ENCODE measurements at places on chromosomes 1 and 21.
A peak's percentile ranks its signal among the peaks of the same experiment; 100 is the strongest.

GRCh38 chr1:71861022-71861421, 421.3 kb downstream of the NEGR1 start:
- peak; percentile 44 for DNase-seq

GRCh38 chr1:84006591-84006990, 7.7 kb upstream of the TTLL7 start:
- DNase-seq: no peak

GRCh38 chr1:10474613-10475507, at the start of gene PEX14:
Gene PEX14 (plus strand): TSS chr1:10474950. CDS start chr1:10474967, 17 bp downstream.
- DNase-seq: peak; percentile 62

- peak; percentile 53 for DNase-seq
Measured at GRCh38 chr1:42179275-42179674, 14.7 kb upstream of the GUCA2A start.

DNA sequence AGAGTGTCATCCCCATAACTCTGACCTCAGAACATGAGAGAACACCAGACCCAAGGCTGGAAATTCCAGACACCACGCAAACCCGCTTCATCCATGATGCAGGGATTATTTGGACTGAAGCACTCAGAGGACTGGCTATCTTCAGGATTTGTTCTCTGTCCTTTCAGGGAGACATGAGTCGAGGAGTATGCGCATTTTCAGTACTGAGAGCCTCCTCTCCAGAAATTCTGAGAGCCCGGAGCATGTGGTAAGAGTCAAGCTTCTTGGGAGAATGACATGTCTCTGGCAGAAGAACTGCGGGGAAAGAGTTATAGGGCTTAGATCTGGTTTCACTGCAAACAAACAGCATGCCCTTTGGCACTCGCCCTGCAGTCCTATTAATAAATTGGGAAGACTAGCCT, 6.9 kb downstream of the LAX1 start:
- no peak for DNase-seq

DNA sequence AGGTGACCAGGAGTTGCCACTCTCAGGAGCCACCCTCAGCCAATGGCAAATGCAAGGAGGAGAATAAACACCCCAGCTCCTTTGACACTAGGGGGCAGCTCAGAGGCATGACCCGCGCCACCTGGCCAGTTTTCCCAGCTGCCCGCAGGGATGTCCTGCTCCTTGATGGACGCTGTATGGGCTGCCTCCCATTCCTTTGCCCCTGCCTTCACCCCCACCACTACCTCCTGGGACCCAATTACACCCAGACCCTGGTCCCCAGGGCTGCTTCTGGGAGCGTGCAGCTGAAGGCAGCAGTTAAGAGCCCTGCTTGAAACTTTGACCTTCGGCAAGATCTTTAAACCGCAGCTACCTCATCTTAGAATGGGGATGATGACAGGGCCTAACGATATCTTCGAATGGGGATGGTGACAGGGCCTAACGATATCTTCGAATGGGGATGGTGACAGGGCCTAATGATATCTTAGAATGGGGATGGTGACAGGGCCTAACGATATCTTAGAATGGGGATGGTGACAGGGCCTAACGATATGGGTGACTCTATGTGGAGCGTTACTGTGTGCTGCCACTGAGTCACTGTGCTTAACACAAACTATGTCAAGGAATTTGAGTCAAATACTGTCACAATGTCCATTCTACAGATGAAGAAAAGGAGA, 163.0 kb upstream of the KAZN start:
- no peak for DNase-seq

GRCh38 chr21:25881524-25882376, 147.0 kb downstream of the GABPA start:
- DNase-seq: no peak

DNA sequence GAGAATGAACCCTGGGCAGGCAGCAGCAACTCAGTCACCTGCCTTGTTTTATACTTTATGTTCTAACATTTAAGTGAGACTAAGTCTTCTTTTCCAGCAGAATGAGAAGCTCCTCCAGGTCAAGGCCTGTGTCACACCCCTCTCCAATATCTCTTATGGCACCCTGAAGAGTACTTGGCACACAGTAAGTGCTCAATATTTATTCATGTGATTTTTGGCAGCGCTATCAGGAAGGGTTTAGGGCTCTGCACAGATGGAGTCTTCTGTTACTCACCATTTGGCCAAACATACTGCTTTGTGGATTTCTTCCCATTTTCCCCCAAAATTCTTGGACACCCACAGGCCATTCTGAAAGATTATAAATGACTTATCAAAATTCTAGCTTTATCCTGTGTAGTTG, 43.8 kb upstream of the MYBPHL start:
- no peak for DNase-seq

- DNase-seq: peak; percentile 23
Measured at GRCh38 chr1:107277022-107277421, 136.2 kb downstream of the NTNG1 start.

- no peak for DNase-seq
Measured at GRCh38 chr1:85178396-85178795, 22.4 kb downstream of the SYDE2 start.

DNA sequence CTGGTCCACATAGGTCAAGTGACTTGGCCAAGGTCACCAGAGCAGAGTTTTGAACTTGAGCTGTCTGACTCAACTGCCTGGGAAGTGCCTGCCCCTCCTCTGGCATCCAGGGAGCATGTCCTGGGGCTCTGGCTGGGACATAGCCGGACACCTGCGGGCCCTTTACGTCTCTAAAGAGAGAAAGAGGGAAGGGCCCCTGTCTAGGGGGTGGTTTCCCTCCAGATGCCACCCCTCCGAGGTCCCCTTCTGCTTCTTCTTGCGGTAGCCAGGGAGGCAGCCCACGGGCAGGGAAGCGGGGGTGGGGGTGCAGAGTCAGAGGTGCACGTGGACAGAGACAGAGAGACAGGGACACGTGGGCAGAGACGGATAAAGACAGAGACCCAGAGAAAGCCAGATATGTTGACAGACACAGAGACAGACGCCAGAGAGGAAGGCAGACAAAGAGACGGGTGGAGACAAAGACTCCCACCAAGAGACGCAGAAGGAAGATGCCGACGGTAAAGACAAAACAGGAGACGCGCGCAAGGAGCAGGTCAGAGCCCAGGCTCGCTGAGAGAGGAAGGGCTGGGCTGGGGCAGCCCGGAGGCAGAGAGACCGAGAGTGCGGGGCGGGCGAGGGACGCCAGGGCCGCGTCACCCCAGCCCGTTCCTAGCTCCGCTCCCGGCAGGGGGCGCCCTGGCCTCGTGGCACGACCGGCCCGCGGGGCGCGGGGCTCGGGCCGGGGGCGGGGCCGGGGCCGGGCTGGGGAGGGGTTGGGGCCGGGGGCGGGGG, 458 bp upstream of the ALPL start:
- no peak for DNase-seq

- DNase-seq: no peak
Measured at GRCh38 chr1:153357076-153357852, 390 bp upstream of the S100A9 start.

- DNase-seq: no peak
Measured at GRCh38 chr1:109208394-109208793, 5.3 kb upstream of the SARS1 start.

GRCh38 chr21:42222821-42223390, 4.0 kb downstream of the ABCG1 start:
- DNase-seq: no peak

- DNase-seq: no peak
Measured at GRCh38 chr21:32347351-32347750, 45.5 kb downstream of the URB1 start.

- DNase-seq: no peak
Measured at GRCh38 chr1:29633771-29634170, 397.4 kb downstream of the PTPRU start.

GRCh38 chr1:203381151-203381751, 30.3 kb upstream of the FMOD start:
- no peak for DNase-seq

GRCh38 chr21:29827647-29828046, 112.1 kb downstream of the GRIK1 start:
- no peak for DNase-seq

GRCh38 chr1:21524686-21525339, 15.6 kb downstream of the ALPL start:
- no peak for DNase-seq

DNA sequence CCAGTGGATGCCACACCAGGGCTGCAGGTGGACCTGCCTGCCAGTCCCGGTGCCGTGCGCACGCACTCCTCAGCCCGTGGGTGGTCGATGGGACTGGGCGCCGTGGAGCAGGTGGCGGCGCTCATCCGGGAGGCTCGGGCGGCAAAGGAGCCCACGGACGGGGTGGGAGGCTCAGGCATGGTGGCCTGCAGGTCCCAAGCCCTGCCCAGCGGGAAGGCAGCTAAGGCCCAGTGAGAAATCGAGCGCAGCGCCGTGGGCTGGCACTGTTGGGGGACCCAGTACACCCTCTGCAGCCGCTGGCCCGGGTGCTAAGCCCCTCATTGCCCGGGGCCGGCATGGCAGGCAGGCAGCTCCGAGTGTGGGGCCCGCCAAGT, 1171.8 kb upstream of the B3GALT2 start:
- DNase-seq: no peak

DNA sequence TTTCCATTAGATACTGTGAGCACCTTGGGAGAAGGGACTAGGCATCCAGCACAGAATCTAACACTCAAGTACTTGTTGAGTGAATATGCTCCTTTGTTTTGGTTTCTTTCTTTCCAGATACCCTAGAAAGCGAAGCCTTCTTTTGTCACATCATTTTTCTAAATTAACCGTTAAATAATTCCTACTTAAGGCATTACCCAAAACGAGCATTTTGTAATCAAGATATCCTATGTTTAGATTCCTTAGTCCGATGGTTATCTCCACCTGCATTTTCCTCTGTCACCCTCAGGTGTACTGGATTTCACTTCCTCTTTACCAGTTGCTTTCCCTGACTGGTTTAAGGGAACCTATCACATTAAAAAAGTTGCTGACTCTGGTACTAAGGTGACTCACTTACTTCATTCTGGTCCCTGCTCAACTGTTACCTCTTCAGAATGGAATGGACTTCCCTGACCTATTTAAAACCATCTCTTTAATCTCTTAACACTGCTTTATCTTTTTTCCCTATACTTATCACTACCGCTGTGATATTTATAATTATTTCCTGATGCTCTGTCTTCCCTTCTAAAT, 3.2 kb downstream of the B3GALNT2 start:
- no peak for DNase-seq

- DNase-seq: peak; percentile 86
Measured at GRCh38 chr21:42997053-42997452, 22.7 kb downstream of the PKNOX1 start.

- DNase-seq: peak; percentile 24
Measured at GRCh38 chr1:116997066-116997465, 4.5 kb upstream of the CD101 start.

DNA sequence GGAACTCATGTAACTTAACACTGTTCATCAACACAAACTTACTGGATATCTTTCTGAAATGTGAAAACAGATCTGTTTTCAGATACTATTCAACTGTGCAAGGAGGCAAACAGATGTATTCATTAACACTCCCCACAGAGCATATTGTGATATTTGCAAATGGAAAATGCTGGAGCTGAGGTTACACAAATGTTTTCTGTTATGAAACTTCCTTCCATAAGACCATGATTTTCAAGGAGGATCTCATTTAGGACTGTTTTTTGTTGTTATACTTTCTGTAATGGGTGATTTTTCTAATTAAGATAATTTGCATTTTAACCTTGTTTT, 56.1 kb downstream of the GABPA start:
- DNase-seq: no peak

DNA sequence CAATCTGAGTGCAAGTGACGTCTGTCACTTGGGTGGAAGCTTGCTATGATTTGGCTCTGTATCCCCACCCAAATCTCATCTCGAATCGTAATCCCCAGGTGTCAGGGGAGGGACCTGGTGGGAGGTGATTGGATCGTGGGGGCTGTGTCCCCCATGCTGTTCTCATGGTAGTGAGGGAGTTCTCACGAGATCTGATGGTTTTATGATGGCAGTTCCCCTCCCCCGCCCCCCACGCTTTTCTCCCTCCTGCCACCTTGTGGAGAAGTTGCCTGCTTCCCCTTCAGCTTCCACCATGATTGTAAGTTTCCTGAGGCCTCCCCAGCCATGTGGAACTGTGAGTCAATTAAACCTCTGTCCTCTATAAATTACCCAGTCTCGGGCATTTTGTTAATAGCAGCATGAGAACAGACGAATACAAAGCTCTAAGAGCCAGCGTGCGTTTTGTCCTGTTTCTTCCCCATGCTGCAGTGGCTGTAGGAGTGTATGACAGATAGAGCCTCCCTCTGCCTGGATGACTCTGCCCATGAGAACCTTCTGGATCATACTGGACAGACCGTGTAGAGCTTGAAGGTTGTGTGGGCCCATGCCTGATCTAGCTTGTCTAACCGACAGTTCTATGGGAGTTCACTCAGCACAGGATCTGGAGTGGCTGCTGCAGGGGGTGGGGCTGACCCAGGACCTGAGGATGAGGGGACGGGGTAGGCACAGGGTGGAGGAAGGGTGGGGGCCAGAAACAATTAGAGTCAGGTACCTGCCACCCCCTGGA, 139.7 kb upstream of the ERRFI1 start:
- no peak for DNase-seq

GRCh38 chr1:82388679-82389078, 587.9 kb downstream of the ADGRL2 start:
- DNase-seq: peak; percentile 40

DNA sequence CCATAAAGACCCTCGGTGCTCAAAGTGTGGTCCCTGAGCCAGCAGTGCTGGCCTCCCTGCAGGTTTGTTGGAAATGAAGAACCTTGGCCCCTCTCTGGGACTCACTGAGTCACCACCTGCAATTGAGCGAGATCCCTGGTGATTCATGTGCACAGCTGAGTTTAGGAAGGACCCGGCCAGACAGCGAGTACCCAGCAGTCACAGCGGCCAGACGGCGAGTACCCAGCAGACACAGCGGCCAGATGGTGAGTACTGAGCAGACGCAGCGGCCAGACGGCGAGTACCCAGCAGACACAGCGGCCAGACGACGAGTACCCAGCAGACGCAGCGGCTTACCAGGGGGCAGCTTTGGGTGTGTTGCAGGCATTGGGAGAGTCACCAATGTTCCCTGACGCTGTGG, 123.8 kb downstream of the PRDM16 start:
- no peak for DNase-seq

DNA sequence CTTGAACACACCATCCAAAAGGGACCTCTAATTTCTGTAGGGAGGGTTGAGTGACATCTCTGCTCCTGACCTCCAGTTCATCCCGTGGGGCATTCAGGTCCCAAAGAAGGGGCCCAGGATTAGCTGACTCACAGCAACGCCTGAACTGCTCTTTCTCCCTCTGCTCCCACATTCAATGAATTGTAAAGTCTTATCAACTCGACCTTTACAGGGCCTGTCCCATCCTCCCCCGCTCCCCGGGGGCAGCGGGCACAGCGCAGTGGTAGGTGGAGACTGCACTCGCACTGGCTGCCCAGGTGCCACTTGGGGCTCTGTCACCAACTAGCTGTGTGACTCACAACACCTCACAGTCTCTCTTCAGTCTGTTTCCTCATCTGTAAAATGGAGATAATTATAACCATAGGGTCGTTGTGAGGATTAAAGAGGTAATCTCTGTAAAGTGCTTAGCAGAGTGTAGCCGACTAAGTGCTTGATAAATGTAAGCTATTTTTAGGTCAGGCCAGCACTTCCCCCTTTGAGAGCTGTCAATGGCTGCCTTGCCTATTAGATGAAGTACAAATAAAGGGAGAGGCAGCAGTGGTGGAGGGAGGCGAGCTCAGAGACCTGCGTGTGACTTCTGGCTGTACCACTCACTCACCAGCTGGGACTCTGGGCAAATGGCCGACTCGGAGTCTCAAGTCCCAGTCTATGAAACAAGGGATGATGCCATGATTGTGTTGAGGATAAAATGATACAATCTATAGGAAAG, 637 bp upstream of the MYBPHL start:
- no peak for DNase-seq

Measured in fibroblast of skin of left quadriceps (primary cell).